NCI-H1694 treated with DMSO at 0.1 percent for 48 hours (cell line): ENCODE measurements at places on chromosomes 12 and 14.

- peak; percentile 28 for DNase-seq
Observed at GRCh38 chr12:54394281-54394719, 9.8 kb upstream of the ZNF385A start.

- DNase-seq, result no peak
Observed at GRCh38 chr12:89192429-89192828, 159.9 kb downstream of the DUSP6 start.

DNA sequence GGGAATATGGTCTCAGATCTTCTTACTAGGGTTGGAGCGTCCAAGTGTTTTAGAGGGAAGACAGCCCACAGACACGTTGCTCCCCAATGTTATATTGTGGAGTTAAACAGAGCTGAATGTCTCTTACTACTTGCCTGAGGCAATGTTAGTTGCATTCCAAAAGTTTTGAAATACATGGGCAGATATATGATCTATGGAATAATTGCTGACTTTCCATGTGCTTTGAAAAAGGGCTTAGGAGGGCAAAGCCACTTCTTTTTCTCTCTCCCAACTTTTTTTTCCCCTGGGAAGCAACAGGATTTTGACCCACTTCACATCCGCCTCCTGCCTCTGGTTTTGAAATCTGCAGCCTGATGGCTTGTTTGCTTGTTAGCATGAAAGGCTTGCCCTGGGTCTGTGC is 33.7 kb upstream of the PAX9 start:
- no peak for DNase-seq

GRCh38 chr12:90015228-90015627 is 306.6 kb upstream of the ATP2B1 start:
- no peak for DNase-seq

GRCh38 chr12:42728770-42729534 is 139.4 kb upstream of the PRICKLE1 start:
- DNase-seq, result no peak

DNA sequence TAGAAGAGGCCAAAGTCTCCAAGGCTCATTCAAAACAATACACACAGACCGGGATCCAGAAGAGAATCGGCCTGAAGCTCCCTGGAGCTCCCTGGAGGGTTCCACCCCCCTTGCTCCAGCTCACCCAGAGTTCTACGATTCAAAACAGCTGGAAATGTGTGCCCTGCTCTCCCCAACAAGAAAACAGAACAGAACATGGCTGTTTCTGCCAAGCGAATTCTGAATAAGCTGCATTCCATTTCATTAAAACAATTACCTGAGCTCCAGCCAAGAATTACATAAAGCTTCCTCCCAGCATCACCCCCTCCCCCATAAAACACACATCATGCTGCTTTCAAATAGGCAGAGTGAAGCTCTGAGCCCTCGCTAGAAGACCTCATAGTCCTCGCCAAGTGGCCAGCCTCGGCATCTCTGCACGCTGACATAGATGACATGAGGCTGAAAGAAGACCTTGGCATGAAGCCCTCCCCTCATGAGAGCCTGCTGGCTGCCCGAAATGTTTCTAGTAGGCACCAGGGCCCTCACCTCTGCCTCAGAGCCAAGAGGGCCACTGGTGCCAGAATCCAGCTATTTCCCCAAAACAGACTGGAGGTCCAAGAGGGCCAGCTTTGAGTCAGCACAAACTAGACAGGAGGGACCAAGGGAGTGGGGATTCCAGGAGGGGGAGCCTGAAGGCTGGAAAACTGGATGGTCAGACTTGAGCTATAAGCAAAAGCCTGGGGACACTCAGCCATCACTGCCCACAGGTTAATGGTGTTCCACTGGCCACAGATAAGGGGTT is 8.3 kb downstream of the PXN start:
- DNase-seq, result peak; percentile 20

- no peak for DNase-seq
Observed at GRCh38 chr12:16361142-16361783, 13.8 kb downstream of the MGST1 start.

GRCh38 chr14:101125719-101126651 is 222.5 kb upstream of the RTL1 start:
- DNase-seq, result no peak

DNA sequence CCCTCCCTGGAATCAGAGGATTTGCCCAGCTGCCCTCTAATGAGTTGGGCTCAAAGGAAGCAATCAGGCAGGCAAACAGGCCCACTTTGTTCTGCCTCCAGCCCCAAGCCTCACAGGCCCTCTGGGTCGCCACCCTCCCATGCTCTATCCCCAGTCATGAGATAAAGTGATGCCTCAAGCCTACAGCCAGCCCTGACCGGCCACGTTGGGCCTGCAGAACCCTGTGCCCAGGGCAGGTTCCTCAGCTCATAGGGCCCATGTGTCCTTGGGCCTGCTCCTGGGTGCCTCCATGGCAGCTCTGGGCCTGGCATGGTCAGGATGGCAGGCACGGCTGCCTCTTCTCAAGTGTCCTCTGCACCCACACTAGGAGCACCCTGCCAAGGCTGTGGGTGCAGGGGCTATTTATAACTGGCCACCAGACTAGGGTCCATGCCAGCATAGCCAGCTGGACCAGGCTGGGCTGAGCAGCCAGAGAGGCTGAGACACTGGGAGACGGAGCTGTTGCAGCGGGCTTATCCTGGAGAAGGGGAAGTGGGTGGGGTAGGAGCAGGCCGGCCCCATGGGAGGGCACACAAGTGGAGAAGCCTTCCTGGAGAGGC is 20.2 kb downstream of the HDAC7 start:
- DNase-seq, result no peak

- no peak for DNase-seq
Observed at GRCh38 chr12:69610126-69610525, 581 bp downstream of the LRRC10 start.

DNA sequence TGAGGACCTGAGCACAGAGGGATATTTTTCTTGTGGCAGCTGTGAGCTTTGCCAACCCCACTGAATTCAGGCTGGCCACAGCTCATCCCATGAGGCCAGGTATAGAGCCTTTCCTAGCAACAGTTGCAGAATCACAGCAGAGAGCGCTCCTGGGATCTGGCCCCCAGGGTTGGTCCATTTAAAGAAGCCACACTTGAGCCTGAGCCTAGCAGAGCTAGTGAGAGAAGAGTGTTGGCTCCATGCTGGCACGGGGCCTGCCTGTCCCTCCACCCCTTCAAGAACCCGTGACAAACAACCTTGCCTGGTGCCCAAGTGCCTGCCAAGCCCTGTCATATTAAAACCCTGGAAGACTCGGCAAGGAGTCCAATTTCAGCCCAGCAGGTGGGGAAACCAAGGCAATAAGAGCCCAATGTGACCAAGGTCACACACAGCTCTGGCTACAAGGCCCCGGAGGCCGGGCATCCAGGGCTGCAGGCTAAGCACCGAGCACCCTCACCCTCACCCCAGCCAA is 91.6 kb downstream of the LRRC74A start:
- DNase-seq, result peak; percentile 93

GRCh38 chr12:27627123-27627852 is 69.0 kb upstream of the REP15 start:
- DNase-seq, result no peak

- DNase-seq, result peak; percentile 32
Observed at GRCh38 chr12:63995512-63995911, 151.0 kb downstream of the SRGAP1 start.

DNA sequence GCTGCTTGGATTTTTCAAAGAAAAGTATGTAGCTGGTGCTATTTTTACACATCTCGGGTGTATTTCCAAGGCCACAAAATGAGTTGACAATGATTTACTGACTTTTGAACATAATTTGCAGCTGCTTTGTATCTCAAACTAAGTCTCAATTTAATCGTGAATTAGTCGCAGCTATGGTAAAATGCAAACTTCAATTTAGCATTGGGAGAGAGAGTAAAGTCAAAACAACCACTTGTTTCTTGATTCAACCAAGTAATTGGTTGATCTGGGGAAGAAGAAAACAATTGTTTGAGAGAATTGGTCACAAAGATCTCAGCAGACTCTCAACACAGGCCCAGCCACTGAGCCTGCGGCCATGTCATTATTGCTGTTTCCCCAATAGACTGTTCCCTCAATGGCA is 75.0 kb upstream of the DYRK2 start:
- no peak for DNase-seq

GRCh38 chr12:28884904-28885679 is 264.0 kb upstream of the FAR2 start:
- no peak for DNase-seq

DNA sequence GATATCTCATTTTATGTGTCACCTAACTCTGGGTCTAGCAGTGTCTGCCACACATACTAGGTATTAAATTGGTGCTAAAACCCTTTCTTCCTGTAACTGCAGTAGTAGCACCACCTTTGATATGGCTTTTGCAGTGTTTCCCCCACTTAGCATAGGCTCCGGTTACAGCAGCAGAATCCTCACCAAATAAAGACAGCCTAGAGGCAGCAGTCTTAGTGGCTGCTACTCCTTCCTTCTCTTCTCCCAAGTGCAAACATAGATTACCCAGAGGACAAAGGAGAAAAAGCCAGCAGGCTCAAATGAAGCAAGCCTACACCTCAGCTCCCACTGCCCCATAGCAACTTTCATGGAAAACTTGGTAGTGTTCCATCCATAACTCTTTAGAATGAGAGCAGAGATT is 30.1 kb upstream of the ABCC9 start:
- DNase-seq, result no peak

DNA sequence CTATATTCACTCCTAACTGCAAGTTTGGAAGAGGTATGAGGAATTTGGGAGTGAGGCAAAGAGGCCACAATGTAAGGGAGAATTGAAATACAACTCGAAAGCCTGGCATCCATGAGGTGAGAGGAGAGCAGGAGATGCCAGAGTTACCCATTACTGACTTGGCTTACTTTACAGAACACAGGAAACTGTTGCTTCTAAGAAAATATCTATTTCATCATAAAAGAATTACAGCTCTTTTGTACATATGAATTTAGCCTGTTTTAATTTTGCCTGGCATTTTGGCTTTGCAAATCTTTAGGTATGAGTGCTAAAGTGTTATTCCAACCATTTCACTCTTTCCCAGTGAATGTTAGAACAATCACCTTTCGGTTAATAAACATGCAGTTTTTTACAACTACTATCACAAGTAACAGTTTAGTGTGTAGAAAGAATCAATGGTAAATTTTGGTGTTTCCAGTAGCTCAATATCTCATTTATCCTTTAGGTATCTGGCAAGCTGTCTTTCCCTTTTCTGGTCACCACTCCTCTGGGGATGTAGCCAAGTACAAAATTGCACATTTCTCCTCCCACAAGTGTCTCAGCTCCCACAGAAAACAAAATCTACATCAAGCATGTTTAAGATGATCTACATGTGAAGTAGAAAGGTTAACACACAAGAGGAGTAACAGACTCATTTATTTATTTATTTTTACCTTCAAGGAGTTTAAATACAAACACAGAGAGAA is 196.6 kb upstream of the DCN start:
- DNase-seq, result no peak

DNA sequence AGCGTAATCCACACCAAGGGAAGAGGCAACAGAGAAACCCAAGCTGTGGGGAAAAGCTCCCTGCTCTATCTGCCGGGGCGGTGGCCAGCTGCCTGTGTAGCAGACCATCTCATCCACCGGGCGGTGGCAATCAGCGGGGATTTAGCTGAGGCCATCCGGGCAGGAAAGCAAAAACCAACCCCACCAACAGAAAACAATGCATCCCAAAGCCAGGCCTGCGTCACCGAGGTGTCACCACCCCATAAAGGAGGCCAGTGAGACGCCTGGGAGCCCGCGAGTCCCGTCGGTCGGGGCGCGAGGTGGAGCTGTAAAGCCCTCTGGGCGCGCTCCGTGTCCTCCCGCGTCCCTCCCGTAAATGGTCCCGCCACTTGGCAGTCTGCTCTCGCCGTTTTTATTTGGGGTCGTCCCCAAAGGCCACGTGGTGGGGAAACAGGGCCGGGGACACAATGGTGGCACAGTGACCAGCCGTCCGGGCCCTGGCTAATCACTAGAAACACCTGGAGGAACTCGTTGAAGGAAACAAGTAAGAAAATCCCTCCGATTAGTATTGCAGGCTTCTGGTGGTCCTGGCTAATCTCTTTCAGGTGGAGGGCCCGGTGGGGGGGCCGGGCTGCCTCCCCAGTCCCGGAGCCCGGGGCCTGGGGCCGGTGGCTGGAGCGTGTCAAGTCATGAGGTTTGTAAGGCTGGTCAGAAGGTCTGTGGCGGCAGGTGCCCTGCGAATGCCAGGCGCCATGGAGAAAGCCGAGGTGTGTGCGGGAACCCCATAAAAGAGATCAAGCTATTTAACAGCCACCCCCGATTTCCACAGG is 94.7 kb upstream of the GSC start:
- no peak for DNase-seq

DNA sequence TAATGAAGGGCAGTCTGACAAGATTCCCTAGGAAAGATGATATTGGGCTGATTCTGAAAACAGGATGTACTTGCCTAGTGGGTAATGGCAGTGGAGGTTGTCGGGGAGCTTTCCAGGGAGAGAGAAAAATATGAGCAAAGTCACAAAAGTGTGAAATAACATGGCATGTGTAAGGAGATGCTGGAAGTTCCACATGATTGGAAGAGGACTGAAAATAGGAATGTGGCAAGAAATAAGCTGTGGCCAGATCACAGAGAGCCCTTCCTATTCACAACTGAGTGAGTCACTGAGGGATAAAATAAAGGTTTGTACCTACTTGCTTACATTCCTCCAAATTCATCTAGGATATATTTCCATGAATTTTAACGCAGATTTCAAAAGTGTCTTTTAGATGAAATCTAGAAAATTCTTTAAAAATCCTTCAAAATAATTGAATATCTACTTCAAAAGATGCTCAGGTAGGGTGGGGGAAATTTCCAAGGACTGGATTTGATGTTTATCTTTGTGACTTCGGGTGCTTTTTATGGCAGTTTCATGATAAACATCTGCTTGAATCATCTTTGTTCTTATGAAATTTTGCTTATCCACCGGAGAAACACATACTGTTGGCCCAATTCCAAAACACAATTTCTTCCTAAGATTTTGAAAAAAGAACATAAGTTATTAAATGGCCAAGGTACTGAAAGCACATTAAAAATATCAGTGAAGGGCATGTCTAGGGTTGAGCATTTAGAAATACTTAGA is 36.3 kb upstream of the SLC2A13 start:
- DNase-seq, result no peak

GRCh38 chr12:29147731-29148595 is 1.1 kb upstream of the FAR2 start:
- no peak for DNase-seq

DNA sequence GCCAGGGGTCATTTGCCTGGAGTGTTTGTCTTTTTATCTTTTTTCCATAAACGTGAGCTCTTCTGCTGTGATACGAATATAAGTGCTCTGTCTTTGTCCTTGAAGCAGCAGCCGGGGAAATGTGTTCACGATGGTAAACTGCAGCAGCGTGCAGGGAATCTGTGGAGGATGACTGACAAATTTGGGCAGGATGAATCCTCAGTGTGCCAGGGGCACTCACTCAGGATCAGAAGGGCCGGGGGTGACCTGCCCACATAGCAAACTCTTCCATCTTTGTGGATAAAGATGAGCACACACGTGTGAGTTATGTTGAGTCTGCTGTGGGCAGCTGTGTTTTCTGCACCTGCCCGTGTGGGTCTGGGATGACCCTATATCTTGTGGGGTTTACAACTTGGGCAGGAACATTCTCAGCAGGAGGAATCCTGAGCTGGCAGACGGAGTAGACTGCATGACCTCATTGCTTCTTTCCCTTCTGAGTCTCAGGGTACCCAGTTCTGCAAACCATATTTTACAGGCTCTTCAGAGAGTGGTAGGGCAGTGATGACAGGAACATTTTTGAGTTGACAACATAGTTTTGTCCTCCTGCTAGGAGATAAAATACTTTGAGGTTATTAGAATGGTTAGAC is 711 bp downstream of the ANO4 start:
- no peak for DNase-seq

- DNase-seq, result peak; percentile 32
Observed at GRCh38 chr14:59333668-59334067, 131.5 kb downstream of the GPR135 start.

- no peak for DNase-seq
Observed at GRCh38 chr12:111387747-111388323, 17.9 kb upstream of the SH2B3 start.

GRCh38 chr12:44771485-44772021 is 104.6 kb downstream of the NELL2 start:
- DNase-seq, result no peak
